ENCODE measurements at places on chromosomes 12 and 14. TPM values are rescaled to one million over a fixed set of nuclear protein-coding genes. Genes with fewer than 3 reads are reported as not detected.

KLHL33 gene
- total RNA-seq, result not detected

ANKS1B gene
- total RNA-seq, result 8.4 TPM

LMO3 gene
- total RNA-seq, result 34.1 TPM

RD3L gene
- total RNA-seq, result not detected

ADAMTS20 gene
- 2.0 TPM for total RNA-seq

OXA1L gene
- total RNA-seq, result 121 TPM

MAP3K9 gene
- 11.2 TPM for total RNA-seq

TAS2R14 gene
- 1.7 TPM for total RNA-seq

CYP46A1 gene
- total RNA-seq, result 3.0 TPM

SERPINA3 gene
- not detected for total RNA-seq

SLCO1B1 gene
- total RNA-seq, result 0.21 TPM

TSPAN8 gene
- total RNA-seq, result not detected

Data from neural crest cell (in vitro differentiated cells).